ENCODE measurements at places on chromosomes 1 and 21.
A peak's percentile ranks its signal among the peaks of the same experiment; 100 is the strongest.

DNA sequence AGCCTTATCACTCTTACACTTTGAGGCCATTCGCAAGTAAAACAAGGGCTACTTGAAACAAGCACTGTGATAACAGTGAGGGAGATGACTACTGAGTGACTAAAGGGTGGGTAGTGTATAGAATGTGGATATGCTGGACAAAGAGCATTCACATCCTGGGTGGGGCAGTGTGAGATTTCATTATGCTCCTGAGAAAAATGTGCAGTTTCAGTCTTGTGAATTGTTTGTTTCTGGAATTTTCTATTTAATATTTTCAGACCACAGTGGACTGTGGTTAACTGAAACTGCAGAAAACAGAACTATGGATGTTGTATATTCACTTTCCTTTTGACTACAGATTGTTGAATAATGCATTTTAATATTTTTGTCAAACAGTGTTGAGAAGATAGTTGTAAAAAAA is 25.1 kb upstream of the B3GALT2 start:
- DNase-seq, result no peak

GRCh38 chr1:33256471-33257206 is at the start of gene ZNF362:
Gene ZNF362 (plus strand): TSS chr1:33256492. CDS start chr1:33270575, 14,083 bp downstream.
- DNase-seq, result peak; percentile 70

GRCh38 chr1:30718636-30719405 is 4.6 kb downstream of the MATN1 start:
- peak; percentile 84 for DNase-seq

DNA sequence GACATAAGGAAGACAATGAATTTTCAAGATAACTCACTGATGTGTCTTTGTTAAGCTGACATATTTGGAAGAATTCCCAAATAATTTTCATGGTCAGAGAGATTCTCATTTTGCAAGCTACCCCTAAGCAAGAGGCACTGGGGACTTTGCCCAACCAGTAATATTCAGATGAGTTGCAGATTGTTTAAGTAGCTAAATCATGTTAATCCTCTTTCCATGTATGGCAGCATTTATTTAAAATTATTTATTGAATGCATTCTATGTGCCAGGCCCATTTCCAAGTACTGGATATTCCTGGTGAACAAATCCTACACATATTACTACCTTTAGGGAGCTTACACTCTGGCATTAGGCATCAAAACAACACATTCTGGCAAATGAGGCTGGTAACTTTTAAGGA is 56.5 kb upstream of the BACH1 start:
- DNase-seq, result no peak

DNA sequence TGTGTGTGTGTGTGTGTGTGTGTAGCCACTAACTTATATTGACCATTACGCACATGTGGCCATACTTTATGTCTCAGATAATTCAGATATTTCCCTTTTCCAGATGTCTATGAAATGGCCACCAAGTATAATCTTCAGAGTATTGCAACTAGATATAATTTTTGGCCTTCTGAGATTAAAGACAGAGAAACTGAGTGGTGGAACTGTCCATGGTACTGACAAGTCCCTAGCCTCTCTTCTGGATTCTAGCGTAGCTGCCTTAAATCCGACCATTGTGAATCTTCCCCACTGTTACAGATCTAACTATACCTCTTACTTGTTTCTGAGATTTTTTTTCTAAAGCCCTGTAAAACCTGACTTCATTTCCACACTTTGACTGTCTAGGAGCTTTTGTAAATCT is 100.0 kb upstream of the SERTAD4 start:
- no peak for DNase-seq

- DNase-seq, result no peak
Measured at GRCh38 chr1:81550753-81551152, 250.0 kb upstream of the ADGRL2 start.

DNA sequence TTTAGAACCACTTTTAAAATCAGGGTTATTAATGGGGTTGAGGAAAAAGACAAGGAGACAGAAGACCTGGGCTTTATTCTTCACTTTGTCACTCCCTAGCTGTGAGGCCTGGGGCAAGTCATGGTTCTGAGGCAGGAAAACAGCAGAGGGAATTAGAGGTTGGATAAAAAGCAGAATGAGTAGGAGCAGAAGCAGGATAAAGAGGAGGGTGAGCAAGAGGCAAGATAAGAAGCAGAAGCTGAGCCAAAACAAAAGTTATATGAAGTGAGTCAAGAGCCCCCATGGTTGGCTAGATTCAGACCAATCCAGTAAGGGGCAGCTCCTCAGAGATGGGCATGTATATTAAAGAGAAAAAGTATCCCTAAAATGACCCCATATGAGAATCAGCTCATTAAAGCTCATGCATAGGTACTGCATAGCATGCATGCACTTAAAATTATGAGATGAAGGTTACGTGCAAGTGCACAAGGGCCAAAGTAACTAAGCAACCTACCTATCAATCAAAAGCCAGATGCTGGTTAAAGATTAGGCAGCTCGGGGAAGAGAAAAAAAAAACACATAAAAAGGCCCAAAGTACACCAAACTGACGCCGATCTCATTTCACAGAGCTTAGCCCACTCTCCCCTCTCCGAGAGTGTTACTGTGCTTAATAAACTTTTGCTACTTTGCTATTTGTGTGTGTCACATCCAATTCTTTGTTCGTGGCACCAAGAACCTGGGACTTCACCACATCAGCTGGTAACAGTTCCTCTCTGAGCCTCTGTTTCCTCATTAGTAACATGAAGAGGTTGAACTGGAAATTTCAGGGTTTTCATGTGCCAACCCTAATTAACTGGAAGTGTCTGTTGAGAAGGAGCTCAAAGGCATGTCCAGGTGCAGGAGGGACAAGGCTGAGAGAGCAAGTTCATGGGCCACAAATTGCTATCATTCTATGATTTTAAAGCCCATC is 2.2 kb downstream of the AVPR1B start:
- no peak for DNase-seq

DNA sequence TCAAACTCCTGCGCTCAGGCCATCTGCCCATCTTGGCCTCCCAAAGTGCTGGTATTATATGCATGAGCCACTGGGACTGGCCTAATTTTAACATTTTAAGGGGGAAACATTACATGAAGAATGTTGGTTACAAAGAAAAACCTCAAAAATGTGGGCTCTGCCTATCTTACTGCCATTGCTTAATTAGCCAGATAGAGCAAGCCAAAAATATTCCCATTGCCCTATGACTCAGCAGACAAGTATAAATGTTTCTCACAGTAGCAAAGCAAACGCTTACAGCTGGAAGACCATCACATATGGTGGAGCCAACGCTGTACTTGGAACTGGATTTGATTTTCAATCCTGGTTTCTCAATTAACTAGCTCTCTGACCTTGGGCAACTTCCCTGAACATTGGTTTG is 502.0 kb downstream of the SMYD3 start:
- no peak for DNase-seq

DNA sequence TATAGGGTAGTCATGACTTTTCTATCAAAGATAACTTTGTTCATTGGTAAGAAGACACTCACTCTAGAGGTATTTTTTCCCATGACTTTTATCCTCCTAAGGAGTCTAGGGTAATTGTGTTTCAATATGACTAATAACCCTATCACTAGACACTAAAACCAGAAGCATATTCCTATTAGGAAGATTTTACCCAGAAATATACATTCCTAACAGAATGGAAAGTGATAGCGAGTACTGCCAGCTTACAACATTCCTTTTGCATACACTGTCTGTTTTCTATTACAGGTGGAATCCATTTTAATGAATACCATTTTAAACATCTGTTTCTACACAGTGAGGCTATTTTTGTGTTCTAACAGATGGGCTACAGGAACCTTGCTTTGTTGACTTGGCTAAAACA is 31.4 kb upstream of the C1orf185 start:
- DNase-seq, result no peak

GRCh38 chr1:57522575-57522974 is 98.7 kb upstream of the DAB1 start:
- DNase-seq, result no peak

DNA sequence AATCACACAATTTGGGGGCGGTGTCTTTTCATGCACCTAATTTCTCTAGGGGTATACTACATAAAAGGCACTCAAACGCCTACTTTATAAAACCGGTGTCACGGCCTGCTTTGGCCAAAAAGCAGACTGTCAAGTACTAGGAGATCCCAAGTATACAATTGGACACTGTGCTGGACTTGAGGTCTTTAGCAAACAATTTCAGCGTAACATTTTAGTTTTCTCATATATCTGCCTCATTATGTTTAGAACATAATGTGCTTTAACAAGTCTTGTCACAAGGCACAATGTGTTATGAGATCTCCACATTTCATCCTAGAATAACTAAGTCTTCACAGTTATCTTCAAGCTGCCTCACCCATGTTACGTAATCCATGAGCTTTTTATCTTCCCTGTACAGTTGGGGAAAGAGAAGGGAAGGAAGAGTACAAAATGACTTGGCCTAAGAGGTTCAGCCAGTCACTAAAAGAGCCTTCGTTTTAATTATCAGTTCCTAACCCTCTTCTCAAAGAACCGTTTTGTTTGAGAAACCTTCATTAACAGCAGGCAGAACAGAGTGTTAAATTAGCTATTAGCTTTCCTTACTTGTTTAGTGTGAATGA is 1.7 kb downstream of the SSX2IP start:
- DNase-seq, result no peak

DNA sequence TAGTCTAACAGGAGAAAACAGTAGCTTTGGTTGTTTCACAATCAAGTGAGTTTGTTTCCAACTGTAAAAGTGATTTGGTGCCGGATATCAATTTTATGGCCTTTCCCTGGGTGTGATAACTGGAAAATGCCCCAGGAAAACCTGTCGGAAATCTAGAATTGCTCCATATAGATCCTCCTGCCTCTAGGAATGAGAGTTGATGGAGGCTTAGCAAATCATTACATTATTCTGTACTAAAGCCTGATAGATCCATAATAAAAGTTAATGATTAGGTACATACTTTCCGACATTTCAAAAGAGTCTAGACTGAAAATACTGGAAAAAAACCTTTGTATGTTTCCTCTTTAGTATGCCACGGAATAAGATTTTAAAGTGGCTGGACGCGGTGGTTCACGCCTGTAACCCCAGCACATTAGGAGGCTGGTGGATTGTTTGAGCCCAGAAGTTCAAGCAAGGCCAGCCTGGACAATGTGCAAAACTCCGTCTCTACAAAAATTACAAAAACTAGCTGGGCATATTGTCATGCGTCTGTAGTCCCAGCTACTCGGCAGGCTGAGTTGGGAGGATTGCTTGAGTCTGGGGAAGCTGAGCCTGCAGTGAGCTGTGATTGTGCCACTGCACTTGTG is 70.0 kb upstream of the SLC45A1 start:
- no peak for DNase-seq

- no peak for DNase-seq
Measured at GRCh38 chr1:111436726-111437125, 9.2 kb upstream of the OVGP1 start.

DNA sequence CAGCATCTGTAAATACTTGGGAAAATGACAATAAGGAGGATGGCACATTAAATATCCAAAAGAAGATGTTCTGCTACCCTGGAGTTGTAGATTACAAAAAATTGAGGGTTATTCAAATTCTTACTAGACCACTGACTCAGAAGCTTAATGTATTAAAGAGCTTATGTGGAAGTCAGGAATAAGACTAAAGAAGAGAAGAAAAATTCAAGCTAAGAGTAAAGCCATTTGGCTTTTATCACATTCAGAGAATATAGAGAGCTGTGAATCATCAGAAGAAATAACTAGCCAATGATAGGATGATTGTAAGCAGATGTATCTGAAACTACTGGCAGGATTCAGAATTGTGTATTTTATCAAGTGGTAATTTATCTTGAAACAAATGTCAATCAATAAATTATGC is 237.0 kb downstream of the TBX15 start:
- no peak for DNase-seq

GRCh38 chr1:43619996-43620920 is 29.7 kb upstream of the KDM4A start:
- DNase-seq, result no peak

DNA sequence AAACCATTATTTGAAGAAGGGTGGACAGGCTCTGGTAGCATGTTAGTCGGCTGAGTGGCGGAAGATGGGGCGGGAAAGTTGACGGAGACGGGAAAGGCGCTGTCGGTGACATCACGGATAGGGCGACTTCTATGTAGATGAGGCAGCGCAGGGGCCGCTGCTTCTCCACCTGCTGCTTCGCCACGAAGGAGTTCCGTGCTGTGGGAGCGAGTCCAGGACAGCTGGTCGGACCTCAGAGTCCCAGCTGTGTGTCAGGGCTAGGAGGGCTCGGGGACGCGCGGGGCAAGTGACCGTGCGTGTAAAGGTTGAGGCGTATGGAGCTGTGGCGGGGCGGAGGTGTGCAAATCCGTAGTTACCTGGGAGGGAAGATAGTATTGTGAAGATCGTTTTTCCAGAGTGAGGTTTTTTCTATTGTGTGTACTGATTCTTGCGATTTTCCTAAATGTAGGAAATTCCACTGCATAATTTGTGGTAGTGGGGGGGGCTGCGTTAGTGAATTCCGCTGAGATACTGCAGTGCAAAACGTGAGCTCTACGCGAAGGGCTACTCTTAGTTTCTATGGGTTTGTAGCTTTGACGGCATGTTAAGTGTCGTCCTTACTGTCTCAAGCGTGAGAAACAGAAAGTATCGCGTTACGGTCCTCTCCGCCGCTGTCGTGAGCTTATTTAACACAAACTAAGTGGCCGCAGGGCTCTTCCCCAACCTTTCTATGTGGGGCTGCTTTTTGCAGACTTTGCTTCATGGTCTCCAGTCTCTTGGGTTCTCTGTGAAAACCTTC is 111.2 kb upstream of the NBPF11 start:
- DNase-seq, result peak; percentile 19

DNA sequence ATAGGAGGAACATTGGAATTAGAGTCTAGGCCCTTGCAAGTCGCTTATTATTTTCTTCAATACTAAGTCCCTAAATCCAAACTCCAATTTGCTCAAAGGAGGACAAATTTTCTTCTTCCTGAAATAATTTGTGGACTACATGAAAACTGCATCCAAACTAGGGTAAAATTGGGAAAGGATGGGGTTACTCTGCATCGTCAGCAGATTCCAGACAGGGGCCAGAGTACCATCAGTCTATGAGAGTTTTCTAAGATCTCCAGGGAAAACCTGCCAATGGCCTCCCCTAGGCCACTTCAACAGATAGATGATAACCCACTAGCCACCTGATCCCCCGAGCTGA is 508 bp downstream of the HEYL start:
- DNase-seq, result no peak

GRCh38 chr1:56539520-56539931 is 39.8 kb downstream of the PLPP3 start:
- no peak for DNase-seq

DNA sequence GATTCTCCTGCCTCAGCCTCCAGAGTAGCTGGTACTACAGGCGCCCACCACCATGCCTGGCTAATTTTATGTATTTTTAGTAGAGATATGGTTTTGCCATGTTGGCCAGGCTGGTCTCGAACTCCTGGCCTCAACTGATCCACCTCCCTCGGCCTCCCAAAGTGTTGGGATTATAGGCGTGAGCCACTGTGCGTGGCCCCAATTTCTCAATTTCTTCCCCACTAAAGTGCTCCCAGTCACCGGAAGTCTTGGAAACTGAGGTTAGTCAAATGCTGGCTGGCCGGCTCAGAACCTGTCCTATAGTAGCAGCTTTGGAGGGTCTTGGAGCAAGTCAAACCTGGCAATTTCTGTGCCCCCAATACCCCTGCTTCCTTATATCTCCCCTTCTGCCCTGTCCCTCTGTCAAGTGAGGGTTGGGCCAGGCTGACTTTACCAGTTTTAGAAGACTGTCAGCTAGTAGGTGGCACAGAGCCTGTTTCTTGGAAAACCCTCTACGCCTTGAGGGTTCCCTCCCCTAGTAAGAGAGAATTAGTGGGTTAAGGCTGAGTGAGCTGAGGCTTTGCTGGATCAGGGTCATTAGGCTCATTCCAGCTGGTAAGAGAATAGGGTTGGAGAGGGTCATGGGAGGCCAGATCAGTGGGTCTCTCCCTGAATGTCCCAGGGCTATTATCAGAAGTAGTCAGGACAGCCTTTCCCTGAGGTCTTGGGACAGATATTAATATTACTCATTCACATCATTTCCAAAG is 8.3 kb upstream of the EPB41 start:
- DNase-seq, result no peak
